ENCODE measurements at places on chromosomes 13 and 19. TPM values are rescaled to one million over a fixed set of nuclear protein-coding genes. Genes with fewer than 3 reads are reported as not detected.

The ZNF534 gene
- not detected for total RNA-seq

GRCh38 chr13:111245576-111246384 is 74.7 kb upstream of the TEX29 start:
- no peak for DNase-seq
- H3K4me3 ChIP-seq = no peak overlapping the region
- H3K4me1 ChIP-seq = peaks cover 9% of the 10 kb centered on the region
- no peak overlapping the region for H3K27ac ChIP-seq

GRCh38 chr19:49812452-49812996 is 568 bp downstream of the FUZ start:
- no peaks in the 10 kb centered on the region for H3K27me3 ChIP-seq
- peak overlapping the region; percentile 95 for H3K27ac ChIP-seq
- H3K4me3 ChIP-seq = peak overlapping the region; percentile 96

The PLEKHG2 gene
- total RNA-seq = 30.8 TPM

DNA sequence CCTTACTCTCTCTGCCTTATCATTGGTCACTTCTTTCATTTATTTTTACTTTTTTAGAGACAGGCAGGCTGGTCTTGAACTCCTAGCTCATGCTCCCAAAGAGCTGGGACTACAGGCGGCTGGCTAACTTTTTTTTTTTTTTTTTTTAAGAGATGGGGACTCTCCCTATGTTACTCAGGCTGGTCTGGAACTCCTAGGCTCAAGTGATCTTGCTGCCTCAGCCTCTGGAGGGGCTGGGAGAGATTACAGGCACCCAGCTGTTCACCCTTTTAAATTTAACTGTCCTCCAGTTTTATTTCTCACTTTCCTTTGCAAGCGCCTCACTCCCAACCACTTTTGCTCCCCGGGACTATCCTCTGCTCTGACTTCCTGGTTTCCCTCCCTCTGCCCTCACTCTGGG is 5.6 kb upstream of the CLDN10 start:
- H3K4me1 ChIP-seq = peaks cover 3% of the 10 kb centered on the region
- peaks cover 5% of the 10 kb centered on the region for H3K36me3 ChIP-seq
- H3K27me3 ChIP-seq = peaks cover 30% of the 10 kb centered on the region
- DNase-seq = no peak
- H3K4me3 ChIP-seq = no peak overlapping the region
- no peak overlapping the region for H3K27ac ChIP-seq

DNA sequence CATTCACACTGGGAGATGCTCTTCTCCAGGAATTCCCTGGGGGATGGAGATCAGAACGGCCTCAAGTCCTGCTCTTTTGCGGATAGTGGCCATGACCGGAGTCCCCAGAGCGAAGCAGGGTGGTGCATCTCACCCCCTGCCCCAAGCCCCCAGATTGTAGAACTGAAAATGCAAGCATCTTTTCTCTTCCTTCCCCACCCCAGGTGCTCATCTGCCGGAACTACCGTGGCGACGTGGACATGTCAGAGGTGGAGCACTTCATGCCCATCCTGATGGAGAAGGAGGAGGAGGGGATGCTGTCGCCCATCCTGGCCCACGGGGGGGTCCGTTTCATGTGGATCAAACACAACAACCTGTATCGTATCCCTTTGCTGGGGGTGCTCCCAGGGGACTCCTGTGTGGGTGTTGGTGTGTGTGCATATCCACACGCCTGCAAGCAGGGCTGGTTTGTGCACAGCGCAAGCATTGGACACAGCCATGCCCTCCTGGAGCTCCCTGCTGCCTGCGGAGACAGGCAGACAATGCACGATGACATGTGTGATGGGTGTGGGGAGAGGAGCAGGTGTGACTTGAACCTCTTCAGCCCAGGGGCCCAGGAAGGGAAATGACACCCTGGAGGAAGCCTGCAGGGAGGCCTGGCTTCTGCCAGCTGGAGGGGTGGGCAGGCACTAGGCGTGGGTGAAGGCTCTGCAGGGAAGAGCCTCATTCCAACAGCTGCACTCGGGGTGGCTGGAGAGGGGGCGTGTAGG is 5.7 kb downstream of the AP1M1 start:
- H3K36me3 ChIP-seq = peaks cover 4% of the 10 kb centered on the region
- no peak for DNase-seq
- H3K4me1 ChIP-seq = peaks cover 33% of the 10 kb centered on the region

- H3K27me3 ChIP-seq = peaks cover 22% of the 10 kb centered on the region
- H3K4me3 ChIP-seq = no peak overlapping the region
- H3K4me1 ChIP-seq = peaks cover 7% of the 10 kb centered on the region
- H3K36me3 ChIP-seq = no peaks in the 10 kb centered on the region
Measured at GRCh38 chr13:50742968-50743367, 100.5 kb downstream of the DLEU7 start.

The SDHAF1 gene
- 17.6 TPM for total RNA-seq

The BLOC1S3 gene
- 15.4 TPM for total RNA-seq

DNA sequence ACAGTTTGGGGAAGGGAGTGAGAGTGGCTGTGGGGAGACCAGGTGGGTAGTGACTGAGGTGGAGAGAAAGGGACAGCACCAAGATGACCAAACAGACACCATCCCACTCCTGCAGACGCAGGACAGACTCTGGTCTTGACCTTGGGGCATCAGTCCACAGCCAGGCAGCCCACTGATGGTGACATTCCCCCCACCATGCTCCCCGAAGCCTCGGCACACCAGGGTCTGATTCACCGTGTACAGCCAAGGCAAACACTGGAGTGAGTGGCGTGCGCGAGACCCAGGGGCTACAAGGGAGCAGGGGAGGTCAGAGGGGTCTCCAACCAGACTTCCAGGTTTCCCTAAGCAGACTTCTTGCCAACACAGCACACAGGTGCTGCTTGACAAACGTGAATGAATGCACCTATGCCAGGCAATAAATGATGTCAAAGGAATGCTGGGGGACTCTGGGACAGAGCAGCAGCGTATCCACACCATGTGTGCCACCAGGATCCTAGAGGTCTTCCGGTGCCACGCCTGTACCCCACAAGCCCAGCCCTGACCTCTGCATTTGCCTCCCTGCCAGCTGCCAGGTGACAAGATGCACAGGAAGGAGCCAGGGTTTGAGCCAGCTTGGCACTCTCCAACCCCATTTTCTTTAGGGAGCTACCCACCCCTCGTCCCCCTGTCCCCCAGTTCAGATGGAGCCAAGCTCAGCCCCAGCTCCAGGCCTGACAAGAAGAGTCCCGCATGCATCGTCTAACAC is 18.5 kb downstream of the RANBP3 start:
- no peaks in the 10 kb centered on the region for H3K27me3 ChIP-seq
- no peak for DNase-seq
- H3K4me3 ChIP-seq = no peak overlapping the region
- no peak overlapping the region for H3K27ac ChIP-seq

DNA sequence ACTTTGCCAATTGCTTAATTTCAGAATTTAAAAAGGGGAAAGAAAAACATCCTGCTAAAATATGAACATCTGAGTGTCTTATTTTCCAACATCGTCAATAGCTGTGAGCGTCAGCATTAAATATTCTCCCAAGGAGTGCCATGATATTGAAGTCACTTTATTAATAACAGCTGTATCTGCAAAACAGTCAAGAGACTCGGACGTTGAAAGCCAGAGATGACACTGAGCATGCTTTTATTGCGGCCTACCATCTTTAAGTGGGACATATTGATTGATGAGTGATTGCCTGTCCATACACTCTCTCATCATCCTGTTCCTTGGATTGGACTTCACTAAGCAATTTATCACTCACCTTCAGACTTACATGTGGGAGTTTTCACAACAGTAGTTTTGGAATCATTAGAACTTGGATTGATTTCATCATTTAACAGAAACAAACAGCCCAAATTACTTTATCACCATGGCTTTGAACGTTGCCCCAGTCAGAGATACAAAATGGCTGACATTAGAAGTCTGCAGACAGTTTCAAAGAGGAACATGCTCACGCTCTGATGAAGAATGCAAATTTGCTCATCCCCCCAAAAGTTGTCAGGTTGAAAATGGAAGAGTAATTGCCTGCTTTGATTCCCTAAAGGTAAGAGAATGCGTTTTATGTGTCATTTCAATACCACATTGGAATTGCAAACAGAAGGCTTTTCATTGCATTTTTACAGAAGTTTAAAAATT is 53.8 kb downstream of the MBNL2 start:
- no peak overlapping the region for H3K4me3 ChIP-seq
- no peak overlapping the region for H3K27ac ChIP-seq
- H3K36me3 ChIP-seq = peaks cover 14% of the 10 kb centered on the region

The PINLYP gene
- total RNA-seq = 6.2 TPM

DNA sequence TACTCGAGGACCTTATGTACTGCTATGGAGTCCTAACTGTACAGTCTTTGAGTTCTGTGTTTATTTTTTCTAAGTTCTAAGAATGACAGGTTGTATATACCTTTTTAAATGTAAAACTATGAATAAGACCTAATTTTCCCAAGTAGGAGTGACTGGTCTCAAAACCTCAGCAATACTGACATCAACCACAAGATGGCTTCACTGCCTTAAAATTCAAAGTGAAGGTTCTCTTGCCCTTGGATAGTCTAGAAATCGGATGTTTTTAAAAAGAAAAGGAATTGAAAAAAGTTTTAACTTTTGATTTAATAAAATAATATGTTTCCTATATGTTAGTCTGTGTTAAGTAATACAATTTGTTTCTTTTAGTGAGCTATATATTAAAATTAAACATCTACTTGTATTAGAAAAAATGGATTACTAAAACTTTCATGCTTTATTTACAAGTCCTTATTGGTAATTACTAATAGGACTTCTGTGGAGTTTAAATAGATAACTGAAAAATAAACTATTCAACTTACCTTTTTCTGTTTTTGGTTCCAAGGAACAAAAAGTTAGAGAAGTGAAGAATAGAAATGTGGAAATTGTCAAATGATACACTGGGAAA is 52.0 kb downstream of the TDRD3 start:
- no peak for DNase-seq
- H3K4me3 ChIP-seq = no peak overlapping the region
- H3K4me1 ChIP-seq = no peaks in the 10 kb centered on the region
- no peaks in the 10 kb centered on the region for H3K36me3 ChIP-seq
- H3K27ac ChIP-seq = no peak overlapping the region

- H3K27me3 ChIP-seq = no peaks in the 10 kb centered on the region
- no peaks in the 10 kb centered on the region for H3K4me1 ChIP-seq
- H3K4me3 ChIP-seq = no peak overlapping the region
- H3K27ac ChIP-seq = no peak overlapping the region
- DNase-seq = no peak
Measured at GRCh38 chr13:57552437-57552836, 79.1 kb upstream of the PCDH17 start.

DNA sequence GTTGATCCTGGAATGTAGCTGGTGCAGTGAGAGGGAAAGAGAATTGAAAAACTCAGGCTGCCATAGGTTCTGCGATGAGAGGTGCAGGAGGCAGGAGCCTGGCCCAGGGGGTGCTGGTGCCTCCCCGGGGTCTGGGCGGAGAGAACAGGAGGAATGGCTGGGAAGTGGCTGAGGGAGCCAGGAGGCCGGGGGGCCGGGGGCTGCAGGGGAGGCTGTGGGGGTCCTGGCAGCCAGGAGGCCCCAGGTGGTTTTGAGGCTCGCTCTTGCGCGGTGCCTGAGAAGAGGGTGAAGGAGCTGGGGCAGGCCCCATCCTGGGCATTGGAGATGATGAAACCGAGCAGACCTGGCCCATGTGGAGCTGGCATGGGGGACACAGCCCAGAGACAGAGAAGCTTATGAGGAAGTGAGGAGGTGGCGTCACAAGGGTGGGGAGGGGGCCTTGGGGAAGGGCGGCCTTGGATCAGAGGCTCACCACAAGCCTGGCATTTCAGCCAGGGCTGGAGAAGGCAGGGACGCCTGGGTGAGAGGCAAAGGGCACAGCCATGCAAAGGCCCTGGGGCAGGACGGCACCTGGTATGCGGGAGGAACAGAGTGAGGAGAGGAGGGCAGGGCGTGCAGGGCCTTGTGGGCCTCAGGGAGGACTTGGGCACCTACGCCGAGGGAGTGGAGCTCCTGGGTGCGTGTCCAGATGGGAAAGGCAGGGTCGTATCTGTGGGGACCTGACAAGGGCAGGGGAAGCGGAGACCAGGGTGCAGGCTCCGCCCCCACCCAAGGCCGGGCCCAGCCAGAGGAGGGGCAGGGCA is 1.3 kb upstream of the TEKTIP1 start:
- H3K27ac ChIP-seq = no peak overlapping the region
- H3K4me1 ChIP-seq = no peaks in the 10 kb centered on the region
- DNase-seq = no peak
- no peaks in the 10 kb centered on the region for H3K36me3 ChIP-seq
- H3K27me3 ChIP-seq = no peaks in the 10 kb centered on the region

DNA sequence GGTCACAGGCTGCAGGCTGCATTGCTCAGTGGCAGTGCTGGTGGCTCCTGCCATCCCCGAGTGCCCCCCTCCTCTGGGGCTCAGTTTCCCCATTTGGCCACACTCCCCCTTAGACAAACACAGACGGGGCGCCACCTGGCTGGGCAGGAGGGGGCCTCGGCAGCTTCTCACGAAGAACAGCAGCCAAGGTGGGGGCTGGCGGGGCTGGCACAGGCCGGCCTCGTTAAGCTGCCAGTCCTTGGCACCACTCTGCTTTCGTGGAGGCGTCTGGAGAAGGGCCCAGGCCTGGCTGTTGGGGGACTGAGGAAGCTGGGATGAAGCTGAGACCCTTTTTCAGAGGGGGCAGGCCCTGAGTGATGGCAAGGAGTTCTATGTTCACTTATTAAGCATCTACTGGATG is 3.7 kb upstream of the ZNRF4 start:
- peaks cover 9% of the 10 kb centered on the region for H3K27me3 ChIP-seq
- no peak overlapping the region for H3K4me3 ChIP-seq
- H3K27ac ChIP-seq = no peak overlapping the region
- DNase-seq = no peak

DNA sequence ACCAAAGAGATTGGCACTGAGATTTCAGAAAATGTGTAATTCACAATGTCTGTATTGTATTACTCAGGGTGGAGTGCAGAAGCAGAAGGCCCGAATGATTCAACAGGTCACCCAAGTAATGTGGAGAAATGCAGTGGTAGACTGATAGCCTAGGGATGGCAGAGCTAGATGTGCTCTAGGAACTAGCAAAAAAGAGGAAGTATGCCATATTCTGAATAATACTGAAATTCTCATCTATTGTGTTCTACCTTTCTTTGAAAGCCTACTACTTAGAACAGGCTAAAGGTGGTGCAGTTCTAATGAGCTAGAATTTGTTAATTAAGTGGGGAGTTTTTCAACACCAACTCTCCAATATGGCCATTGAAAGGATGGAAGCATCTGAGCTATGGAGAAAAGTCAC is 1449.8 kb upstream of the MIR17HG start:
- H3K36me3 ChIP-seq = peaks cover 5% of the 10 kb centered on the region
- DNase-seq = no peak
- no peak overlapping the region for H3K4me3 ChIP-seq
- no peak overlapping the region for H3K27ac ChIP-seq
- no peaks in the 10 kb centered on the region for H3K4me1 ChIP-seq

The WDR88 gene
- not detected for total RNA-seq

- H3K27ac ChIP-seq = no peak overlapping the region
- H3K4me1 ChIP-seq = no peaks in the 10 kb centered on the region
- DNase-seq = no peak
- H3K4me3 ChIP-seq = no peak overlapping the region
- no peaks in the 10 kb centered on the region for H3K27me3 ChIP-seq
- H3K36me3 ChIP-seq = no peaks in the 10 kb centered on the region
Measured at GRCh38 chr13:85538957-85539356, 260.3 kb downstream of the SLITRK6 start.

All from natural killer cell treated with Interleukin-12 subunit alpha and Interleukin-12 subunit beta and Interleukin-15 and Interleukin-18, amount 100 ng/mL, for 72 hours (primary cell).